ENCODE measurements at places on chromosomes 16 and 17. TPM values are rescaled to one million over a fixed set of nuclear protein-coding genes. Genes with fewer than 3 reads are reported as not detected.

Gene HBA1
- 273 TPM for polyA plus RNA-seq

Gene DCXR
- polyA plus RNA-seq, result 246 TPM

Gene MEIOB
- 0.28 TPM for polyA plus RNA-seq

Gene SPATA32
- polyA plus RNA-seq, result 0.08 TPM

Gene MYH11
- polyA plus RNA-seq, result 25.7 TPM

Gene DRC3
- 6.6 TPM for polyA plus RNA-seq

Gene FBXO47
- polyA plus RNA-seq, result not detected

Gene GAS2L2
- 3.3 TPM for polyA plus RNA-seq

Gene MYH2
- polyA plus RNA-seq, result 0.02 TPM

Gene CLN3
- polyA plus RNA-seq, result 50.1 TPM

Gene TMC7
- 1.5 TPM for polyA plus RNA-seq

Gene MYADML2
- polyA plus RNA-seq, result not detected

Gene CSH2
- not detected for polyA plus RNA-seq

Gene KREMEN2
- polyA plus RNA-seq, result 0.06 TPM

Gene GHDC
- polyA plus RNA-seq, result 26.0 TPM

Gene CCDC144A
- 0.96 TPM for polyA plus RNA-seq

Gene ALOX15
- 3.3 TPM for polyA plus RNA-seq

Gene GNG13
- not detected for polyA plus RNA-seq

Gene C16orf89
- polyA plus RNA-seq, result 356 TPM

Gene SNAI3
- polyA plus RNA-seq, result 3.2 TPM

Gene C16orf96
- polyA plus RNA-seq, result 0.04 TPM

Gene GLG1
- 24.6 TPM for polyA plus RNA-seq

Gene OTOA
- 0.95 TPM for polyA plus RNA-seq

Gene PTGES3L
- 0.43 TPM for polyA plus RNA-seq

Gene PRSS22
- 27.3 TPM for polyA plus RNA-seq
